ENCODE measurements at places on chromosomes 3 and 15.

DNA sequence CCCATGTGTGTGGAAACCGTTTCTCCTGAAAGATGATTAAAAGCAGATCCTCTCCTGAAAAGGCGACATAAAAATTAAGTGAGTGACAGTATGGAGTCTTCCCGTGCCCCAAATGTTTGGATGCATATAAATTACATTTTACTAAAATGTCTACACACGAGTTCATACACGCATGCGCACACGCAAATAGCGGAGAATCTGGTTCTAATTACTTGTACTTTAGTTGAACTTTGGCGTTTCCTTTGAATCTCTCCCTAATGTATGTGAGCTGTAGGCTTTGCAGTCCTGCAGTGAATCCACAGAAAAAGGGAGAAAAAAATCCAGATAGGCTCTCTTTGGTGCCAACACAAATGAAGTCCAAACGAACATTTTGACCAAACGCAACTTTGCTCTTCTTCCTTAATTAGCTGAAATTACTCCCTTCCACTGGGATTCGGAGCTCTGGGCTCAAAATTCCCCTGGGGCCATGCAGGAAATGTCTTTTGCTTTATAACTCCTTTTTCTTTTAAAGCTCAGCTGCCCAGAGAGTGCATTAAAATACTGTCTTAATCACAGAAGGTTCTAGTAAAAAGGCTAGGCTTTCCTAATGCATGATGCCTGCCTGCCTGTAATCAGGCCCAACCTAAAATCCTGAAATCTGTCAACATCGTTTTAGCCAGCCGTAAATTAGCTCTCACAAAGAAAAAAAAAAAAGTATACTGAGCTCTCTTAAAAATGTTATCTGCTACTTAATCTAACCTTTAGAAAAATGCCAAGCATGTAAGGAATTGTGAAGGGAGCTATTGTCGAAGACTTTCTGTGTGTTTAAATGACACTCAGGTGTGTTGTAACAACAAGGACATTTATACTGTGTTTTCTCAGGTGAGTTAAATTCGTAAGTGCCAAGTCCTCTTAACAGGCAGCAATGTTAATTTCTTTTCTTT, 26.2 kb downstream of the RARB start:
- no peak for DNase-seq

- no peak for DNase-seq
Measured at GRCh38 chr3:14231998-14232501, 53.4 kb downstream of the LSM3 start.

GRCh38 chr3:129502641-129503408, 25.6 kb upstream of the RHO start:
- no peak for DNase-seq

- DNase-seq = no peak
Measured at GRCh38 chr3:43793648-43794372, 103.1 kb downstream of the ABHD5 start.

GRCh38 chr3:66401675-66402491, 98.9 kb downstream of the LRIG1 start:
- DNase-seq = no peak

- DNase-seq = no peak
Measured at GRCh38 chr15:42604894-42605744, 29.7 kb downstream of the STARD9 start.

GRCh38 chr15:90095521-90095959, 6.7 kb downstream of the IDH2 start:
- DNase-seq = no peak

GRCh38 chr15:50425219-50425618, 1.0 kb downstream of the USP8 start:
- no peak for DNase-seq

DNA sequence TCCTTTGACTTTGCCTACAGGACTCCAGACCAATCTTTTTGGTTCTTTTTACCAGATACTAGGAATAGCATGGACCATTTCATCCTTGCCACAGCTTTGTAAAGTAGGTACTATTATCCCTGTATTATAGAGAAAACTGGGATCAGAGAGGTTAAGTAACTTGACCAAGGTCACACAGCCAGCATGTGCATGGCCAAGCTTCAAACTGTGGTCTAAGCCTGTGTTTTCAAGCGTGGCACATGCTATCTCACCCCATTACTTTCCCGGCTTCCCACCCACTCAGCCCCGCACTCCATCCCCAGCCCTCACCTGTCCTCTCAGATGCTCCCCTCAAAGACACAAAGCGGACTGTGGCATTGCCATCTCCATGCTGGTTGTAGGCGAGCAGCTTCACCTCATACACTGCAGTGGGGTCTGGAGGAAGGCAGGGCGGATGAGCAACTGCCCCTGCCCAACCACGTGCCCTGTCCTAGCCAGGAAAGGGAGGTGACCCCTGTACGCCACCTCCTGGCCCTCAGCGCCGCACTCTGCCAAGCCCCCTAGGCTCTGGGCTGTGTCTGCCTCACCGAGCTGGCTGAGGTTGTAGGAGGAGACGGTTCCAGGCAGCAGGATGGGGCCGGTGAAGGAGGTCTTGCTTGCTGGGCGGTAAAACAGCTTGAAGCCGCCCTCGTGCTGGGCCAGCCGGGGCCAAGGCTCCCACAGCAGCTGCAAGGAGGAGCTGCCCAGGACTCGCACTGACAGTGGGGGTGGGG, 25.7 kb downstream of the RNU5B-1 start:
- no peak for DNase-seq

DNA sequence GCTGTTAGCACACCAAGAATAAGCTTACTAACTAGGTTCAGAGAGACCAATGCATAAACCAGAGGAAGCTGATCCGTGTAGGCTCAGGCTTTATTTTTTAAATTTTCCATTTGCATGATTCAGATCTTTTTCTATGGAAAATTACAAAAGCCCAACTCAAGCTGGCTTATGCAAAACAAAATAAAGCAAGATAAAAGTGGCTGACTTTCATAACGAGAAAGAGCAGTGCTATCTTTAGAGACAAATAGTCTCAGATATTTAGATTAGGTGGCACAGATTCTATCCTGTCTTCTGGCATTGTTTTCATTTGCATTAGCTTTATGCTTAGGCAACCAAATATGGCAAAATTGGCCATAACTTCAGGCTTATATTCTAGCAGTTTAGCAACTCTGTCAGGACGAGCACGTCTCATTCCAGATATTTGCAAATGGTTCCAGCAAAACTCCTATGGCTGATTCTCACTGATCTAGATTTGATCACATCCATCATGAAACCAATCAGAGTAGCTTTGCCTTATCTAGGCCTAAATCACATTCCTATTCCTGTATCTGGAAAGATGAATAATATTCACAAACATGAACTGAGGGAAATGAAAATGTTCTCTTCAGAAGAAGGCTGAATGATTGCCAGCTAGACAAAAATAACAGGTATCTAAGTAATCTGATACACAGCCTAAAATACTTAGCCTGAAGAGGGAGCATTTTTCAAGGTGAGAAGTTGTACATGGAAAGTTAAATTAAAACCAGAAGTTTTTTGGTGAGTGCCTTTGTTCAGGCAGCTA, 216.4 kb upstream of the DPPA4 start:
- no peak for DNase-seq

DNA sequence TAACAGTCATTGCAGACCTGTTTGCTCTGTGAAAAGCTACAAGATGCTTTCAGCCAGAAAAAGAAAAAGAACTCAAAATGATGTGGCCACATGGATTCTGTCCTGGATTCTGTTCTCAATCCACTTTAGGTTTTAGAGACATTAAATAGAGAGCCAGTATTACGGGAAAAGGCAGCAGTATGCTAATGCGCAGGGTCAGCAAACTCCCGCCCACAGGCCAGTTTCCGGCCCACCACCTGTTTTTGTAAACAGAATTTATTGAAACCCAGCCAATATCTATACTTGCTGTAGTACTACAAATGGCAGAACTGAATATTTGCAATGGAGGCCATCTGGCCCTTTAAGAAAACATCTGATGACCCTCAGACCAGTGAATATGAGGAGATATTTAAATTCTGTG, 416.1 kb downstream of the ERC2 start:
- no peak for DNase-seq

GRCh38 chr15:40744815-40745152, 10.3 kb downstream of the RMDN3 start:
- no peak for DNase-seq

GRCh38 chr3:176988795-176989194, 208.5 kb downstream of the TBL1XR1 start:
- DNase-seq = no peak

- peak; percentile 47 for DNase-seq
Measured at GRCh38 chr15:42056934-42057798, 36.3 kb upstream of the PLA2G4E start.

DNA sequence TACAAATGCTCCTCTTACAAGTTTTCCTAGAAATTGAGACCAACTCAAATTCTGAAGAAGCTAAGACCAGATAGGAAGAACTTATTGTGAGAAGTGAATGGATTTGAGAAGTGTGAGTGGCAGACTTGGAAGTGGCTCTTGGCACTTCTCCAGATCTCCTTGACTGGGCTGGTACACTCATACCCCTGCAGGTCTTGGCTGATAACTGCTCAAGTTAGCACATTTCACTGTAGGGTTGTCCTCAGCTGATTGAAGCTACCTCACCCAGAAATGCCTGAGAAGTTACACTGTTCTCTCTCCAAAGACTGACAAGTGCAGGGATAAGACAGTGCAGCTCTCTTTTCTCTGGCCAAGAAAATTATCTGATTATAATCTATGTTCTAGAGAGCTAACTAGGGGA, 16.5 kb upstream of the CLDN1 start:
- no peak for DNase-seq

- no peak for DNase-seq
Measured at GRCh38 chr3:64666171-64666588, 21.6 kb downstream of the ADAMTS9 start.

GRCh38 chr15:40493089-40493840, 22.5 kb downstream of the CHST14 start:
- DNase-seq = no peak

GRCh38 chr15:29208352-29208751, 61.3 kb downstream of the NSMCE3 start:
- DNase-seq = no peak

DNA sequence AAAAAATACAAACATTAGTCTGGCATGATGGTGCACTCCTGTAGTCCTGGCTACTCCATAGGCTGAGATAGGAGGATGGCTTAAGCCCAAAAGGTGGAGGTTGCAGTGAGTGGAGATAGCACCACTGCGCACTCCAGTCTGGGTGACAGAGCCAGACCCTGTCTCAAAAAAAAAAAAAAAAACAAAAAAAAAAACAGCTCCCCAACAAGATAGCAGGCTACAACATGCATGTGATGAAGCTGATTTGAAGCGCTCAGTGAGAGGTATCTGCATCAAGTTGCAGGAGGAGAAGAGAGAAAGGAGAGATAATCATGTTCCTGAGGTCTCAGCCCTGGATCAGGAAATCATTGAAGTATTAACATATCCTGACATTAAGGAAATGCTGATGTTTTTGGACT, 608 bp upstream of the PPCDC start:
- DNase-seq = no peak

DNA sequence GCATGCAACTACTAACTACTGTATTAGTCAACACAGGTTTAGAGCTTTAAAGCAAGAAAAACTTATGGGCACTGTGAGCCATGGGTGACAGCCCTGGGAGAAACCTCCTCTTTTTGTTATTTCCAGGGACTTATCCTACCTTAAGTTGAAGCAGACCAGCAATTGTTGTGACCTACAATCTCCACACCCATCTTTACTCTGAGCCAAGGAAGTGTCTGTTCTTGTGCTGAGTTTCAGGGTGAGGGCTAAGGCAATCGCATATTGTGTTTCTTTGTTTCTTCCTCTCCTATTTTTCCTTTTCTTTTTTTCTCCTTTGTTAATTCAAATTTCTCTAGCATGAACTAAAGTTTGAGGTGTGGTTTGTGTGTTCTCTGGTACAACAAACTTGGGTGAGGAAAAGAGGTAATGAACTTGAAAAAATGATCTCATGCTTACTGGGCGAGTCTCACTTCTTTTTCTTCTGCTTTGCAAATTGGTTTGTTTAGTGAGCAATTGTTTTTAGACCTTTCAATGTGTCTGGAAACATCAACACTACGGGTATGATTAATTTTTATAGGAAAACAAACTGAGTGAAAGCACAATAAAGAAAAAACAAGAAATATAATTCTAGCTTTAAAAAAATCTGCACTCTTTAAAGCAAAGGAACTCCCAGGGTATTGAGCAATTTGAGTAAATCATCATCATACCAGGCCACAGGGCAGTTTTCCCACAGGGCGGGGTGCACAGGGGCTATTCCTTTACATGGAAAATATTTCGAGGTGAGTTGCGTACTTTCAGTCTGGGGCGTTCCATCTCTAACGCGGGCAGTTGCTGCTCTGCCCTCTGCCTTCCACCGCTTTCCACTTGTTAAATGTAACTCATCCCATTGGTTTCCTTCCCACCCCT, 2.7 kb downstream of the UPK1B start:
- DNase-seq = no peak

DNA sequence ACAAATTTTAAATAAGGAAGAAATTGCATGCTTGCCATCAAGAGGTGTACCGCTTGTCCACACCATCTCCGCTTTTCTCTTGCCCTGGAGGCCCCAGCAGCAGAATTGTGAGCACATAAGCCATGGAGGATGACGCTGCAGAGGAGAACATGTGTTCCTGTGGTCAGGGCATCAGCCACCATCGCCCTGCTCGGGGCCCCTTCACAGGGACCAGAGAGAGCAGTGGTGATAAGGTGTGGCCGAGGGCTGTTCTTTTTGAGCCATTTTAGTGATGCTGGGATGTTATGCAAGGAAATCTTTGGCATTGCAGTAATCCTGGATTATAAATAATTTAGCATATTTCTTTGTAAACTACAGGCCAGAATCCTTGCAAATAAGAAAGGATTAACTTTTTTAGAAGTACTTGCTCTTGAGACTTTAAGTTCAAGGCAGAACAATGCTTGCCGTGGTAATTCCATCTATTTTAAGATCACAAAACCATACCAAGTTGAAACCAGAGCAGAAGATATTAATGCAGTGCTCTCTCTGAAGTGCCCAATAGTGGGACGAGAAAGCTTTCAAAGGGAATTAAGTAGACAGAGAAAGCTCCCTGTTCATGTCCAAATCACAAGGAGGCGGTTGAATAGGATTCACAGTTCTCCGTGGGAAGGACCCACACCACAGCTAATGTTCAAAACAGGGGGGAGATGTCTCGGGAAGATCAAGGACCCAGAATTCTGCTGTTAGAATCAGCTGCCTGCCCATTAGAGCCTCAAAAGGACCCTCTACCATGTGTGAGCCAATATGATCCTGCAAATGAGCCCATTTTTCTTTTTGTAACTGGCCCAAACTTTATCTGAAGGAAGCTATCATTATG, 338.5 kb downstream of the RORA start:
- DNase-seq = no peak

- no peak for DNase-seq
Measured at GRCh38 chr3:121557426-121557934, 10.3 kb upstream of the ARGFX start.

GRCh38 chr3:131789188-131789587, 245.6 kb downstream of the CPNE4 start:
- no peak for DNase-seq

Data from GM12892 (cell line).